ENCODE measurements at places on chromosomes 4 and X.

DNA sequence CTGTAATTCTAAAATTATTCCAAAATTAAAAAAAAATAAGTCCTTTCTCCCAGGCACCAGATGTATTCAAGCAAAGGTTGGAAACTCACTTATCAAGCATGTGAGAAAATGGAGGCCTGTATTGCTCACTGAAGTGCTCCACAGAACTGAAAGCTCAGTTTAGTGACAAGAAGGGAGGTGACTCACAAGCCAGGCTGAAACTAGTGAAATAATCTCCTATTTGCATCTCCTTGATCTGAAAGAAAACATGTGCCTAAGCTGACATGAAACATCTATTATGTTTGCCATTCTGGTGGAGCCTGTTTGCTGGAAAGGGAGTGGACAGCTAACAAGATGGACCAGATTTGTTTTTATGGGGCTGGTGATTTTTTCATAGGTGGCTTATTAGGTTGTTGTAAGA is 54.0 kb upstream of the AMELX start:
- no peak for DNase-seq

DNA sequence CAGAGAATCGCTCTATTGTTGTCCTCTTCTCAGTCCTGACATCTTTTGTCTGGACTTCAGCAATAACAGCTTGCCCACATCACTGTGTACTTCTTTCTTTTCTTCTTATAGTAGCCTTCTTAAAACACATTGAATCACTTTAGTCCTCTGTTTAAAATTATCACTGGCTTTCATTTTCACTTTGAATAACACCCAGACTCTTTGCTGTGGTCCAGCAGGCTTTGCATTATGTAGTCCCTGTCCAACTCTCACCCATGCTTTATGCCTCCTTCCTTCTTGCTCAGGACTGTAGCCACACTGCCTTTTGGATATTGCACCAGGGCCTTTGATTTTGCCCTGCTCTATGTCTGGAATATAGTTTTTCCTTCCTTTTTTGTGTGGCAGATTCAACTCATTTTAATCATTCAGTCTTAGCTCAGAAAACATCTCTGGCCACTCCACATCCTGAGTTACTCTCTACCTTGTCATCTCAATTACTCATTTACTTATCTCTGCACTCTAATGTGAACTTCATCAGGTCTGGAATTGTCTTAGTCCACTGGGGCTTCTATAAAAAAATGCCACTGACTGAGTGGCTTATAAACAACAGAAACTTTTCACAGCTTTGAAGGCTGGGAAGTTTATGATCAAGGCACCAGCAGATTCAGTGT is 168.2 kb downstream of the C4orf33 start:
- DNase-seq, result no peak

GRCh38 chr4:7044137-7044930 is 1.2 kb downstream of the TADA2B start:
- no peak for DNase-seq

DNA sequence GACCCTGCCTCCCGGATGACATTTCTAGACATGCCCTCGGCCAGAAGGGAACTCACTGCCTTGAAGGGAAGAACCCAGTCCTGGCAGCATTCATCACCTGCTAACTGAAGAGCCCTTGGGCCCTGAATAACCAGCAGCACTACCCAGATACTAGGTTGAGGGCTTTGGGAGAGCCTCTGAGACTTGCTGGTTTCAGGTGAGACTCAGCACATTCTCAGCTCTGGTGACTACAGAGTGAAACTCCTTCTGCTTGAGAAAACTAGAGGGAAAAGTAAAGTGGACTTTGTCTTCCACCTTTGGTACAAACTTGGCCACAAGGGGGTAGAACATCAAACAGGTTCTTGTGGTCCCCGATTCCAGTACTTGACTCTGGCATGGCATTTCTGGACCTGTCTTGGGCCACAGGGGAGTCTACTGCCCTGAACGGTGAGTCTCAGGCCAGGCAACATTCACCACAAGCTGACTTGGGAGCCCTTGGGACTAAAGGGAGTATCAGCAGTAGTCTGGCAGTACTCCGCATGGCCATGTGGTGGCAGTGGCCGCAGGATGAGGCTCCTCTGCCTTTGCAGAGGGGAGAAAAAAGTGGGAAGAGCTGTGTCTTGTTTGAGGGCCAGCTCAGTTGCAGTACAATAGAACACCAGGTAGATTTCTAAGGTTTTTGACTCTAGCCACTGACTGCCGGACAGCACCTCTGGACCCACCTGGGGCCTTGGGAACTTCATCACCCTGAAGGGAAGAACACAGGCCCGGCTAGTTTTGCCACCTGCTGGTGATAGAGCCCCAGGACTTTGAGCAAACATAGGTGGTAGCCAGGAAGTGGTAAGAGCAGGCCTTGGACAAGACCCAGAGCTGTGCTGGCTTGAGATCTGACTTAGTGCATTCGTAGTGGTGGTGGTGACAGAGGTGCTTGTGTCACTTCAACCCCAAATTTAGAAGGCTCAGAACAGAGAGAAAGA is 414.8 kb downstream of the OPHN1 start:
- DNase-seq, result no peak

- no peak for DNase-seq
These were observed 36.7 kb downstream of the HMGB3 start for GRCh38 chrX:151019856-151020255.

DNA sequence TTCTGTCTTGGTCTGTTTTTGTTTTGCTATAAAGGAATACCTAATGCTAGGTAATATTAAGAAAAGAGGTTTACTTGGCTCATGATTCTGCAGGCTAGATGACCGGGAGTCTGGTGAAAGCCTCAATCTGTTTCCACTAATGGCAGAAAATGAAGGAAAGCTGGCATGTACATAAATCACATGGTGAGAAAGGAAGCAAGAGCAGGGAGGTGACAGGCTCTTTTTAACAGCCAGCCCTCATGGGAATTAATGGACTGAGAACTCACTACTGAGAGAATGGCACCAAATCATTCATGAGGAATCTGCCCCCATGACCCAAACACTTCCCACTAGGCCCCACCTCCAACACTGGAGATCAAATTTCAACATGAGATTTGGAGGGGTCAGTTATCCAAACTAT is 27.6 kb downstream of the SATL1 start:
- no peak for DNase-seq

DNA sequence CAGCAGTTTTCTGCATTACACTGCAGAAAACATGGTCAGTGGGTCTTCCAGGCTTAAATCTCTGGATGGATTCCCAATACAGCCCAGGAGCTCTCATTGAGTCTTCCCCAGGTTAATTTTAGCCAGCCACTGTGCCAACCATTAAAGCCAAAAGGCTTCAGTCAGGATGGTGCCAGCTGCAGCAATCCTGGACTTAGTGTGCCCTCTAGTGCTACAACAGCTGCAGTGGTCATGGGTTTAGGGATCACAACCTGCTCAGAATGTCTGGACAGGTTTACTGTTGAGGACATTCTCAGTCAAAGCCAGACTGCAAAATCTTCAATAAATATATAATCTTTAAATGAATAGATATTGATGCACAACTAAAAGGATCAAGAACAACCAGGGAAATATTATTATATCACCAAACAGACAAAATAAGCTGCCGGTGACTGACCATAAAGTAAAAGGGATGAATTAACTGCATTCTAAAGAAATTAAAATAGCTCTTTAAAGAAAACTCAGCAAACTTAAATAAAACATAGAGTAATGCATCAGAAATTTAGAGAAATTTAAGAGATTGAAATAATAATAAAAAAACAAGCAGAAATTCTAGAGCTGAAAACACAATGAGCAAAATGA is 639.9 kb downstream of the SPOCK3 start:
- DNase-seq, result no peak

- DNase-seq, result no peak
These were observed 18.6 kb upstream of the CPE start for GRCh38 chr4:165360041-165360695.

GRCh38 chr4:169070071-169070894 is 60.2 kb upstream of the CBR4 start:
- no peak for DNase-seq

GRCh38 chrX:77167993-77168392 is 279.2 kb upstream of the FGF16 start:
- DNase-seq, result no peak

DNA sequence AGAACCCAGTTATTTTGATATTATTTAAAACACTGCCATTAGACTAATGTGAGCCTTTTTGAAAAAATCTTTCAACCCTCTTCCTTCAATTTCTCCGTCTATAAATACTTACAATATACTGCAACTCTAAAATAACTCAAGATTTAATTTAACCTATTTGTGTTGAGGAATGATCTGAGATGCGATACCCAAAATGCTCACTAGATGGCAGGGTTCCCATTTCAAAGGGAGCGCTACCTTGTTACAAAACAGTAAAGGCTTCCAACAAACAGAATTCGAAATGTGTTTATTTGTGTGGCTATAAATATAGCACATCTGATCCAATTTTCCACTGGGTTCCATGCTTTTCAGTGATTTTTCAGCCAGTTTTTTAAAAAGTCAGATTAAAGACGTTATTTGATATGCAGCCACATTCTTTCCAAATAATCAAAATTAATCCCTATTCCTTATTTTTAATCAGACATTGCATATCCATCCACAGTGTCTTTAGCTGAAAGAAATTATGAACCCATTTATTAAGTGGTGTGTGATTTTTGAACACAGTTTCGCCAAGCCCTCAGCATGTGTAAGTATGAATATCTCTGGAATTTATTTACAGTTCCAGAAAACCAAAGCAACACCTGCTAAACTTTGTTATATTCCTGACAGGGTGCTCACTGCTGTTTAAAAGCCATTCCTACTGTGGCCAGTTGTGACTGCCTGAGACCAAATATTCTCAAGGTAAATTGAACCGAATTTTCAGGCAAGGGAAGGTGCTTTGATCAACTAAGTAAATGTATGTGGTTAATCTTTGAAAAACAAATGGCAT is 668.0 kb upstream of the LCORL start:
- peak; percentile 14 for DNase-seq

GRCh38 chr4:179941911-179942310 is 2301.3 kb upstream of the TENM3 start:
- no peak for DNase-seq

- DNase-seq, result no peak
These were observed 68.3 kb upstream of the PRPS1 start for GRCh38 chrX:107560041-107560440.

DNA sequence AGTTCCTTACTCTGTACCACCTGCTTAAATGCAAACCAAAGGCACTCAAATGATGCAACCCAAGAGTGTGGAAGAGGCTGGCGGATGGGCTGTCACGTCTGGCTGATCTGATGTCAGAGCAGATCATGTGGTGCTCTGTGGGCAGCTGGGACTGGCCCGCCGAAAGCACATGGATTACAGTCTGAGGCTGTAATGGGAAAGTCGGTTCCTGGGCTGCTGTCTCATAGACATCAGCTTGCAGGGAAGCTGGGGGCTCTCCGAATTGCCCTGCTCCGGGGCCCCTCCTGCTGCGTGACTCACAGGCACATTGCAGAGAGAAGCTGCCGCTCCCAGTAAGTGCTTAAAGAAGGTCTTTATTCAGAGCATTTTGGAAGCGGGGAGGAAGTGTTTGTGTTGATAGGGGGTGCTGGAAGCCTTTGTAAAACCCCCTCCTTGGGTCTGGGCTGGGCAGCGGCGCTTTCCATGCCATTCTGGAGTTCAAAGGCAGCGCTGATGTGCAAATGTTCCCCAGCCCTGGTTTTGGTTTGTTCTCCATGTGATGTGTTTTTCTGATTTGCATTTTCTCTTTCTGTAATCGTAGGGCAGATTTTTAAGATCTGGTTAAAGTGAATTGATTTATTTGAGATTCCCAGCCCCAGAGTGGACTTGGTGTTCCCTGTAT is 181.1 kb downstream of the LARP7 start:
- no peak for DNase-seq

DNA sequence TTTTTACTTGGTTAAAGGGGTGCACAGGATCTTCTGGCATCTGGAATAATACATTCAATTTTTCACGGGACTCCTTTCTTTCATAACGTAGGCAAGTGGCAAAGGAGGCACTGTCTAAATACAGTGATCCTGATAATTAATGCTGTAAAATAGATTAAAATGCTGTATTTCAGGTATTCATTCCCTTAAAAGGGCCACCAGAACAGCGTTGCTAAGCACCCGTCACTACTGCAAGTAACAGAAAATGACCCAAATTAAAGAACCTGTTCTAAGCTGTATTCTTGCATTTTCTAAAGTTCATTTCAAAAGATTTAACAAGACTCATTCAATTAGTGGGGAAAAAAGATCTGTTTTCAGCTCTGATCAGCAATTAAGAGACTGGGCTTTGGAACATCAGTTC is 208.2 kb downstream of the TENM3 start:
- DNase-seq, result no peak

DNA sequence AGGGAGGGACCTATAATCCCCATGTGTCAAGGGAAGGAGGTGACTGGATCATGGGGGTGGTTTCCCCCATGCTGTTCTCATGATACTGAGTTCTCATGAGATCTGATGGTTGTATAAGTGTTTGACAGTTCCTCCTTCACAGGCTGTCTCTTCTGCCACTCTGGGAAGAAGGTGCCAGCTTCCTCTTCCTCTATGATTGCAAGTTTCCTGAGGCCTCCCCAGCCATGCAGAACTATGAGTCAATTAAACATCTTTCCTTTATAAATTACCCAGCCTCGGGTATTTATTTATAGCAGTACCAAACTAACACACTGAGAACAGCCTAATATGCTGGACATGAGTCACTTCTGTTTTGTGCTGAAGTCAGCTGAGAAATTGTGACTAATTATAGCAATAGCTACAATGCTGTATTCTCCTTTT is 656.9 kb upstream of the CPEB2 start:
- no peak for DNase-seq

DNA sequence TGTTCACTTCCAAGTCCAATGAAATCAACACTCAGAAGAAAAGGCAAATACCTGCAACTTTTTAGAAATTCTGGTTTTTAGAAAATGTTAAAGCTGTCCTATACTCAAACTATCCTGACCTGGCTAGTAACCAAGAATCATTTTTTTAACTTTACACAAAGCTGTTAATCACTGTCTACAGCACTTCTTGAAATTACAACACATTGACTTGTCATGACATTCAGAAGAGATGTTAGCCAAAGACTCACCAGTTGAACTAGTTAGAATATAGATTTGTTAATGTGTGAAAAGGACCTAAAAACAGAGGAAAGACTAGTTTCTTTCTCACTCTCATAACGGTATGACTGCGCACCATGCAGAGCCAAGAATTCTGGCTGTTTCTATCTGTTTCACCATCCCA is 98.8 kb downstream of the COX18 start:
- no peak for DNase-seq

DNA sequence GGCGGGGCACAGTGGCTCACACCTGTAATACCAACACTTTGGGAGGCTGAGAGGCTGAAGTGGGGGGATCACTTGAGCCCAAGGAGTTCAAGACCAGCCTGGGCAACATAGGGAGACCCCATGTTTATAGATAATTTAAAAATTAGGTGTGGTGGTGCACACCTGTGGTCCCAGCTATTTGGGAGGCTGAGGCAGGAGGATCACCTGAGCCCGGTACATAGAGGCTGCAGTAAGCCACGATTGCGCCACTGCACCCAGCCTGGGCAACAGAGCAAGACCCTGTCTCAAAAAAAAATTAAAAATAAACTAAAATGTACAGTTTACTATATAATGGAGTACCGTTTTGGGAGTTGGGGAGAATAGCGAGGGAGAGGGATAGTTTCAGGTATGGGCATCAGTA is 4.2 kb downstream of the STAG2 start:
- no peak for DNase-seq

GRCh38 chr4:88599714-88600113 is 7.4 kb downstream of the HERC3 start:
- DNase-seq, result no peak

GRCh38 chr4:187470061-187470460 is 525.5 kb upstream of the ZFP42 start:
- no peak for DNase-seq

- DNase-seq, result no peak
These were observed 426.9 kb upstream of the EPHA5 start for GRCh38 chr4:66097218-66097617.
